ENCODE measurements at places on chromosomes 1 and 21.

DNA sequence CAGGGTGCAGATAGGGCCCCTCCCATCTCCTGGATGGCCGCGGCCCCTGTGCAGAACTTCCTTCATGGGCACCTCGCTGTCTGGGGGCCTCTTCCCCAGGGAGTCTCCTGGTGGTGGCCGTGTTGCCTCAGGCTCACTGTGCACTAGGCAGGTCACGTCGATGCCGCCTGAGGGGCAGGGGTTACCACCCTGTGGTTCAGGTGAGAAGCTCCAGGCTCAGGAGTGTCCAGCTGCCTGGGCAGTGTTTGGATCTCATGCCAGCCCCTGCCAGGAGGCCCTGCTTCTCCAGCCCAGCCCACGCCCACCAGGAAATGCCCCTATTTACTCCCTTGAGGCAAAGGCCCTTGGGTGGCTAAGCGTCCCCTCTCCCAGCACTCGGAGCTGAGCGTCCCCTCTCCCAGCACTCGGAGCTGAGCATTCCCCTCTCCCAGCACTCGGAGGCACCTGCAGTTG, 2.1 kb downstream of the ITGB2 start:
- DNase-seq: no peak

GRCh38 chr1:44010935-44011471, 19.6 kb downstream of the CCDC24 start:
- DNase-seq: no peak

DNA sequence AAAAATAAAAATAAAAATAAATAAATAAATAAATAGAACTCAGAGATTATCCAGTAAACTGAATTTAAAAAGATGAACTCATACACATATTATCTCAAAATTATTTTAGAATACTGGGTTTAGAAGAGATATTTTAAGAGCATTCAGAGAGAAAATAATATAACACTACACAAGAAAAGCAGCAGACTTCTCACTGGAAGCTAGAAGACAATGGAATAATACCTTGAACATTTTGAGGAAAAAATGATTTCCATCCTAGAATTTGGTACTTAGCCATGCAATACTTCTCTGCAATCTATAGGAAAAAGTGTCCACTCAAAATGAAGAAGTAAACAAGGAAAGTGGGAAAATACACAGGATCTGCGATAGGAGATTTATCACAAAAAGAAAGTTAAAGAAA, 24.2 kb downstream of the TRMT1L start:
- DNase-seq: no peak

- no peak for DNase-seq
These were observed 30.9 kb downstream of the SNAP47 start for GRCh38 chr1:227766015-227766634.

Measured in iPS-NIHi11 (cell line).